Activated CD8-positive, alpha-beta memory T cell treated with anti-CD3 and anti-CD28 coated beads for 4 hours (primary cell): ENCODE measurements at places on chromosomes 2 and 18.

- DNase-seq, result no peak
Measured at GRCh38 chr2:161353543-161353942, 45.3 kb downstream of the PSMD14 start.

DNA sequence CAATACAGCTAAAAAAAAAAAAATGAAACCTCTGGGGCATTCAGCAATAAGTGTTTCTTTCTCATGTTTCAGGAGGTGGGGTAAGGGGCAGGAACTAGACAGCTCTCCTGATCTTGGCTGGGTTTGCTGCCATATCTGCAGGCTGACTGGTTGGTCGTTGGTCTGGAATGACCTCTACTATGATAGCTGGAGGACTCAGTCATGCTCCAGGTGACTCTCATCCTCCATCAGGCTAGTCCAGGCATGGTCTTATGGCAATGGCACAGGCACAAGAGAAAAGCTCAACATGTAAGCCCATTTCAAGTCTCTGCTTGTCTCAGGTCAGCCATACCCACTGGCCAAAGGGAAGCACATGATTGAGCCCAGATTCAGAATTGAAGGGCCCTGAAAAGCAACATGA is 9.5 kb upstream of the SLC1A4 start:
- no peak for DNase-seq

GRCh38 chr2:95329401-95329800 is 32.3 kb downstream of the KCNIP3 start:
- no peak for DNase-seq

DNA sequence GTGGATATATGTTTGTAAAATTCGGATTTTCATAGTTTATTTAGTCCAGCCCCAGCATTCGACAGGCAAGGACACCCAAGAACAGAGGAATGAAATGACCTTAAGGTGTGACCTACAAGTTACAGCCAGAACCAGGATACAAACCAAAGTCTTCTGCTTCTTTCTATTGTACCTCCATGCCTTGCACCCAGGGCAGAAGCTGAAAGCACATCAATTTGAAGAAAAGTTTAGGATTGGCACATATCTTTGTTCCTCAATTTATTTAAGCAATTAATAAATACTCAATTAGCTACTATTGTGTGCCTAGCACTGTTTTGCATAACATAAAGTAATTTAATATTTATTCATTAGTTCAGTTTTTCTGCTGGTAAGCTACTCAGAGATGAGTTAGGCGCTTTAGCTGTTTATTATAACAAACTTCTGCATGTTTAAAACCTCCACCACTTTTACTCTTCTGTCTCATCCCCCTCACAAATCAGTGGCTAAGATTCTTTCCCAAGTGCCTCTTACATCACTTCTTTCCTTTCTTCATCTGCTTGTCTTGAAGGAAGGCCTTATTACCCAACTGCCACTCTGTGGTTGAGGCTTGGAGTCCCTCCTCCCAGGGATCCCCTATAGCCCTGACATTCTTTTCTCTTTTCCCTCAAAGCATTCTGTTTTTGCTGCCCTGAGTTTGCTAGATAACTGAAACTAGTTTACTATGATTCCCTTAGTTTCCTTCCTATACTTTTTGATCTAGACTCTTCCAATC is 37.1 kb upstream of the DARS1 start:
- DNase-seq, result no peak

- no peak for DNase-seq
Measured at GRCh38 chr2:49490710-49491109, 336.4 kb upstream of the FSHR start.
